ENCODE measurements at places on chromosomes 3 and 15.

DNA sequence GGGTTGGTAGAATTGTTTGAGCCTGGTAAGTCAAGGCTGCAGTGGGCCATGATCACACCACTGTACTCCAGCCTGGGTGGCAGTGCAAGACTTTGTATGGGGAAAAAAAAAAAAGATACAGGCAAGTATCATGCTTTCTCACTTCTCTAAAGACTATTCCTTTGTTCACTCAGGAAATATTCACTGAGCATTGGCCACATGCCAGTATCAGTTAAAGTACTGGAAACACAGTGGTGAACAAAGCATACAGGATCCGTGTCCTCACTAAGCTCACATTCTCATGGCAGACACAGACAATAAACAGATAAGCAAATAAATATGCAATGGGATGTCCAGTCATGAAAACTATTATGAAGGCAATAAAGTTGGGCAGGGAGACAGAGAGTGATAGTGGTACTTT lies 5.1 kb upstream of the MTHFS start:
- DNase-seq, result no peak

DNA sequence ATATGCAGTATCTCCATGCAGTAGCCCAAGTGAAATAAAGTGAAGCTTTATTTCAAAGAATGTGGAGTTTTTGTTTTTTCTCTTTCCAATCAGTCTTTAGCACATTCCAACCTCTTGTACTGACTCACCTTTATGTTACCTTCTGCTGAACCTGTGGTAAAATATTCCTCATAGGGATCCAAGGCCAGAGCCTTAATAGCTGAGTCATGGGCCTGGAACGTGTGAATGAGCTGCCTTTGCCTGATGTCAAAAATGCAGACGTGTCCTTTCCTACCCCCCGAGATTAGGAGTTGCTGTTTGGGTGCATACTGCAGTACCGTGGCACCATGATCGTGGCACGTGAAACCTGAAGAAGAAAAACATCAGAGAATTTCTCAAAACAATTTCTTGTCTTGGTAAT lies 108.5 kb downstream of the GLDN start:
- DNase-seq, result no peak

DNA sequence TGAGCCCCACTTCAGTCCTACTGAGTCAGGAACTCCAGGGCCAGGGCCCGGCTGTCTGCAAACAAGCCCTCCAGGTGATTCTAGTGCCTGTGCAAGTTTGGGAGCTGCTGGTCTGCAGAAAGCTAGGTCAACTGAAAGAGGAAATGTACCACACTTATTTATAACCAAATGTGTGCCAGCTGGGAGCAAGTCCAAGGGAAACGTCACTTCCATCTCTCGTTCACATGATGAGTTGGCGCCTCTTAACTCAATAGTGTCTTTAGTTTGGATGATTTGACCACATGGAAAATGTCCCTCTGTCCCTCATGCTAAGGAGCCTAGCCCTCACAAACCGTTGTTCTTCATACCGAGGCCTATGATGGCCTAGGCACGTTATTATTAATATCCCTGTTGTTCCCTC lies 43.2 kb downstream of the GOLGA8S start:
- DNase-seq, result no peak

DNA sequence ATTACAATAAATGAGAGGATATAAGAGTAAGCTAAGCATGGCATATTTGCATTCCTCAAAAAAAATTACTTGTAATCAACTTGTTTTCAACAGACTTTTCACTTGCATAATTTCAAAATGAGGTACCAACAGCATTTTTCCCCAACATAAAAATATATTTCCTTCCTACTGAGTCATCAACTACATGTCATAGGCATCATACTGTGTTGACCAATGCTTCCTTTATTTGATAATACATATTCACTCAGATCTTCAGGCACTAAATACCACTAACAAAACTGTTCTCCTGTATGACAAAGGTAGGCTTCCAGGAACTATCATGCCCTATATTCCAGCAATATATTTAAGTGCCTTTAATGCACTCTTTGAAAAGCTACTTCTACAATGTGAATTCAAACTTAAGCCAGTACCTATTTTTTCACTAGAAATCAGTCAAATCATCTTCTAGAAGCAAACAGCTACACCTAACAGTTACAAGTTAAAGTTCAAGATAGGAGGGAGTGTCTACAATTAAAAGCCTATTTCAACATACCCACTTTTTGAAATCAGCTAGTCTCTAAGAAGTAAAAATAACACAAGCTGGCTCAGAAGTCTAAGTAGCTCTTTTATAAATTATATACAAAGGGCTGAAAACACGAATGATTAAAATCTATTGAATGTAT lies 11.3 kb downstream of the ADAM10 start:
- DNase-seq, result no peak

- DNase-seq, result no peak
Observed at GRCh38 chr15:38029736-38030135, 95.3 kb downstream of the TMCO5A start.

DNA sequence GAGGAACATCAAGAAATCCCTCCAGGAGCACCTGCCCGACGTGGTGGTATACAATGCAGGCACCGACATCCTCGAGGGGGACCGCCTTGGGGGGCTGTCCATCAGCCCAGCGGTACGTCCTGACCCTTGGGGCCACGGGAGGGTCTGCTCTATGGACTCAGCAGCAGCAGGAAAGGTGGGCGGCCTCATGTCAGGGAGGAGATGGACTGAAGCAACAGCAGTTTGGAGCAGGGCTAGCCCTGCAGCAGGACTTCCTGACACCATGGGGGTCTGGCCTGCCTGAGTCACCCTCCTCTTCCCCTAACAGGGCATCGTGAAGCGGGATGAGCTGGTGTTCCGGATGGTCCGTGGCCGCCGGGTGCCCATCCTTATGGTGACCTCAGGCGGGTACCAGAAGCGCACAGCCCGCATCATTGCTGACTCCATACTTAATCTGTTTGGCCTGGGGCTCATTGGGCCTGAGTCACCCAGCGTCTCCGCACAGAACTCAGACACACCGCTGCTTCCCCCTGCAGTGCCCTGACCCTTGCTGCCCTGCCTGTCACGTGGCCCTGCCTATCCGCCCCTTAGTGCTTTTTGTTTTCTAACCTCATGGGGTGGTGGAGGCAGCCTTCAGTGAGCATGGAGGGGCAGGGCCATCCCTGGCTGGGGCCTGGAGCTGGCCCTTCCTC lies 24.2 kb downstream of the HDAC11 start:
- DNase-seq, result no peak

DNA sequence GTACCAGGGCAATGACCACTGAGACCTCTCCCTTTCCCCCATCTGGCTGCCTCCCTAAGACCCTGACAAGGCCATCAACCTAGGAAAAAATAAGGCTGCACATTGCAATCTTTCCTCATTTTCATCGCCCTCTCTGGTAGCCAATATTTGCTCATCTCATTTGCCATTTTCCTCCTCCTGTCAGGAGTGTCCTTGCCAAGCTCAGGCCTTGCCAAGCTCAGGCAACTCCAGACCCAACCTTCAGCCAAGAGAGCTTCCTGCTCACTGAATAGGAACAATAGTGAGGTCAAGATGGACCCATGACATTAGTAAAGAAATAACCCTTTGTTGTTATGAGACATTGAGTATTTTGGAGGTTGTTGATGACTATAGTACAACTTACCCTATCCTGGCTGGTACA lies 380.3 kb downstream of the RSL24D1 start:
- no peak for DNase-seq

- DNase-seq, result no peak
Observed at GRCh38 chr3:24850245-24850644, 355.6 kb upstream of the THRB start.

DNA sequence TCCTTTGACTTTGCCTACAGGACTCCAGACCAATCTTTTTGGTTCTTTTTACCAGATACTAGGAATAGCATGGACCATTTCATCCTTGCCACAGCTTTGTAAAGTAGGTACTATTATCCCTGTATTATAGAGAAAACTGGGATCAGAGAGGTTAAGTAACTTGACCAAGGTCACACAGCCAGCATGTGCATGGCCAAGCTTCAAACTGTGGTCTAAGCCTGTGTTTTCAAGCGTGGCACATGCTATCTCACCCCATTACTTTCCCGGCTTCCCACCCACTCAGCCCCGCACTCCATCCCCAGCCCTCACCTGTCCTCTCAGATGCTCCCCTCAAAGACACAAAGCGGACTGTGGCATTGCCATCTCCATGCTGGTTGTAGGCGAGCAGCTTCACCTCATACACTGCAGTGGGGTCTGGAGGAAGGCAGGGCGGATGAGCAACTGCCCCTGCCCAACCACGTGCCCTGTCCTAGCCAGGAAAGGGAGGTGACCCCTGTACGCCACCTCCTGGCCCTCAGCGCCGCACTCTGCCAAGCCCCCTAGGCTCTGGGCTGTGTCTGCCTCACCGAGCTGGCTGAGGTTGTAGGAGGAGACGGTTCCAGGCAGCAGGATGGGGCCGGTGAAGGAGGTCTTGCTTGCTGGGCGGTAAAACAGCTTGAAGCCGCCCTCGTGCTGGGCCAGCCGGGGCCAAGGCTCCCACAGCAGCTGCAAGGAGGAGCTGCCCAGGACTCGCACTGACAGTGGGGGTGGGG lies 25.7 kb downstream of the RNU5B-1 start:
- DNase-seq, result no peak

DNA sequence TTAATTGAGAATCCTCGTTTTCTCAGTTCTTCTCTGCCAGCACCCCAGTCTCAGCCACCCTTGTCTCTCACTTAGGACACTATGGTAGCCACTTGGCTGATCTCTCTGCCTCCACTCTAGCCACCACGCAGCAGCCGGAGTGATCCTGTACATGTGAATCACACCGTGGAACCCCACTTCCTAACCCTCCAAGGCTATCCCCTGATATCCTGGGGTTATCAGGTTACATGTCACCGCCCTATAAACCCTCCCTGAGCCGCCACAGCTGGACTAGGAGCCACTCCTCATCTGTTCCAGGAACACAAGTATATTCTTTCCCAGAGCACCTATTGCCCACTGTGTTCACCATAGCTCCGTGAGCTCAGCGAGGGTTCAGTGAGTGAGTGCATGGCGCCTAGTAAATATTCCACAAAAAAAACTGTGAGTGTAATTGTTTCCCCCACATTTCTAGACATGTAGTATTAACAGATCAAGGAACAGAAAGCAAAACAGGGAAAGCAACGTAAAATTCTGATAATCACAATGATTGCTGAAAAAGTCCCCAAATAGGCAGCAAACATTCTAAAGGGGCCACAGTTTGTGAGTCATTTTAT lies 661 bp upstream of the PARP14 start:
- DNase-seq, result no peak

- DNase-seq, result no peak
Observed at GRCh38 chr15:69482686-69483256, 30.2 kb downstream of the RPLP1 start.

DNA sequence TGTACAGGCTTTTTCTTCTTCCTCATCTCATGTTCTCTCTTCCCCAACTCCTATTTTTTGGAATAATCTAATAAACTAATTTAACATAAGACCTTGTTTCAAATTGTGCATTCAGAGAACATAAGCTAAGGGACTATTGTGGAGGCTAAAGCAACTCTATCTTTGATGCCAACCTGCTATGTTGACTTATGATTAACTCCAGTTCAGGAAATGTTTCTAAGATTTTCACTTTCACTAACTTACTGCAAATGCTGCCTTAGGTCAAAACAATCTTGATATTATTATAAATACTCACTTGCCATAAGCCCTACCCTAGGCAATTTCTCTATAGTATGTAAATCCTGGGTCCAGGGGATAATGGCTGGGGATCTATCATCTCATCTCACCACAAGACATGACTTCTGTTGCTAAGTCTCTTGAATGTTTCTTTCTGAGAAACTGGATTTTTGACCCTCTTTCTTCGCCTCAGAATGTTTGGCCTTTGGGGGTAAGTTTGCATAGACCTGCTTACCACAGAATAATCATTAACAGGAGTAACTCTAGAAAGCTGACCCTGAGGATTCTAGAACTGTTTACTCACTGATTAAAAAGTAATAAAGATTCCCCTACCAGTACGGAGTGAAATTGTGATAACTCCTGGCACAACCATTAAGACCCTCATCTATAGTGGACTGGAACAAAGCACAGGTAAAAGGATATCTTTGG lies 768.1 kb downstream of the GBE1 start:
- DNase-seq, result no peak

GRCh38 chr3:195005251-195005620 lies 265.7 kb downstream of the XXYLT1 start:
- DNase-seq, result no peak

DNA sequence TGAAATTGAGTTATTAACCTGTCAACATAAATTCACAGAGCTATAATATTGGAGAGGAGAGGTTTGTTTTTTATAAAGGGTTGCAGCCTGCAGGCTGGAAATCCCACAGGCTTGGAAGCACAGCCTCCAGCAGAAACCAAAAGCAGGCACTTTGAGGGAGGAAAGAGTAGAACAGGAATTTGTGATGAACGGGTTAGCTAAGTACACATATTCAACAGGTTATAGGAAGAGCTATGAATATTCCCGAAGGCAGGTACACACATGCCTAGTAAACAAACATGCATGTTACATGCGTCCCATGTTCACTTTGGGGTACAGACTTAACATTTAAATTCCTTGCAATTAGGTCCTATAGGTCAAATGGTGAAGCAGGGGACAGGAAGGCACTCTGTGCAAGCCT lies 25.9 kb upstream of the LIPC start:
- DNase-seq, result no peak

DNA sequence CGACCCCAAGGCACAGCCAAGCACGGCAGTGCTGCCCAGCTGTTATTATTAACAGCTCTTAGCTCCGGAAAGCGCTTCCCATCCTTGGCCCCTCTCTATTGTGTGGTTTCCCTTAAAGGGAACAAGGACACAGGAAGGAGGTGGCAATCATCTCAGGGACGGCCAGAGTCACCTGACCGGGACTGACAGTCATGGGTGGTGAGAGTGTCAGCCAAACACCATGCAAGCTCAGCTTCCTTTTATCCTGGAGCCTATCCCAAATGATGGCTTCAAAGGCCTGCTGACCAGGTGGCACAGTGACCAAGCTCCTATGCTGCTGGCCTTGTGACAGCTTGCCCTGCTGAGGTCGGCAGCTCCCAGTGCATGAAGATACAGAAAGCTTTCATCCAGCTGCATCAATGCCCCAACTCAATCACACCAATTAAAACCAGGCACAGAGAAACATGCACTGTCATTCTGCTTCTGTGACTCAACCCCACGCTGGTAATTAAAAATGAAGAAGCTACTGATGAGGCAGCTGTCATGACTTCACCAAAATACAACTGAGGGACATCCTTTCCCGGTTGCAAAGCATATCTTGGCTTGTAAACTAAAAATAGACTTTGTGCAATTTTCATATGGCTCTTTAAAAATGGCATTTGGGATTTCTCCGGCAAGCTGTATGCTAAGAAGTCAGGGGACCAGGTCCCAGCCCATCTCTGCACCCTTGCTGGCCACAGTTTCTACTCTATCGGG lies 34.0 kb downstream of the PCSK6 start:
- DNase-seq, result no peak

Data from activated T-cell treated with anti-CD3 and anti-CD28 coated beads for 1 hour (primary cell).